ENCODE measurements at places on chromosomes 6 and 20.
A peak's percentile ranks its signal among the peaks of the same experiment; 100 is the strongest.

GRCh38 chr6:71072508-71072907 is 115.6 kb upstream of the B3GAT2 start:
- DNase-seq, result no peak

GRCh38 chr6:129209355-129209754 is 326.4 kb downstream of the LAMA2 start:
- peak; percentile 46 for DNase-seq

DNA sequence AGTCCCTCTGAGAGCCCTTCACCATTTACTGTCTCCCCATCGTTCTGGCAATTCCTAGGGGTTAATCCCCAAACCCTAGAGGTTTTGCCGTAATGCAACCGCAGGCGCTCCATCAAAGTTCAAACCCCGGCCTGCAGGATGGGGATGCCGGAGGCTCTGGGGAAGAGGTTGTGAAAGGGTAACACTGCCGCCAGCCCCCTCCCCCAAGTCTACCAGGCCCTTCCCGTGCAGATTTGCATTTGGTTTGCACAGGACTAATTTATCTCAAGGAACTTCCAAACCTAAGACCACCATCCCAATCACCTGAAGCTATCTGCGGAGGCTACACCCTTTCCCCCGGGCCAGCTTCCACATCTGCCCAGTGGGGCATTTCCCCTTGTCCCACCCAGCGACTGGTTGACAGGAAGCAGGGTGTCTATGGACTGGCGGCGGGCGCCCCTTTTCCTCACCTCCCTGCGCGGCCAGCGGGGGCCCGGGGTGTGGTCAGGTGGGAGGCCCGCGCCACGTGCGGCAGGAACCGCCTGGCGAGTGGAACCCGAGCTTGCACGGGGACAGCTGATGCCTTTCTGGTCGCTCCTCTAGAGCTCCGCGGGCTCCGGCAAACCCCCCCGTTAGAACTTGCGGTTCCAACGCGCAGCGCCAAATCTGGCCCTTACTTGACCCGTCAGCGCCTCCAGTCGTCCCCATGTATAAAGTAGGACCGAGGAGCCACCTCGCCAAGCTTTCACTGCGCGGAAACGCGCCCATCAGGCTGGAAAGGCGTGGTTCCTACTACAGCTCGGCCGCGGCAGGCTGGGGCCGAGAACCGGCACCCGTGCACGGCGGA is 9.4 kb upstream of the SLC4A11 start:
- DNase-seq, result no peak

GRCh38 chr20:36833275-36834020 is 42.5 kb upstream of the TLDC2 start:
- no peak for DNase-seq

- DNase-seq, result no peak
Observed at GRCh38 chr6:158743033-158743651, 76.0 kb downstream of the EZR start.

DNA sequence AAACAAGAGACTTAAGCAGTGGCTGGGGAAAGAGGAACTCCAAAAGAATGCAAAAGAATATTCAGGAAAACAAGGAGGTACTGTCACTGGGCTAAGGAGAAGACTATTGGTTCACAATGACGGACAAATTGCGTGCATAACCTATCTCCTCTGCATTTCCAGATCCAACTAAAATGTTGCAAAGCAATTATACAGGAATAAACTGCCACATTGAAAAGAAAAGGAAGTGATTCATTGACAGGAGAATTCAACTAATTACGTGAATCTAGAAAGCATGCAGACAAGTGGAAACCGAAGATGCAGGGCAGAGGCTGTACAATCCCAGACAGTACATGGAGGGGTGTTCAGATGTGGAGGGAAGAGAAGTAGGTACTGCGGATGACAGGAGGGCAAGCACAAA is 152.8 kb upstream of the RIPOR2 start:
- no peak for DNase-seq

GRCh38 chr6:154481521-154482013 is 28.9 kb downstream of the CNKSR3 start:
- DNase-seq, result no peak

GRCh38 chr6:14070457-14070856 is 47.1 kb upstream of the CD83 start:
- DNase-seq, result no peak

GRCh38 chr6:21885532-21886114 is 292.1 kb downstream of the SOX4 start:
- peak; percentile 85 for DNase-seq

GRCh38 chr20:20664795-20665589 is 47.5 kb downstream of the RALGAPA2 start:
- DNase-seq, result no peak

DNA sequence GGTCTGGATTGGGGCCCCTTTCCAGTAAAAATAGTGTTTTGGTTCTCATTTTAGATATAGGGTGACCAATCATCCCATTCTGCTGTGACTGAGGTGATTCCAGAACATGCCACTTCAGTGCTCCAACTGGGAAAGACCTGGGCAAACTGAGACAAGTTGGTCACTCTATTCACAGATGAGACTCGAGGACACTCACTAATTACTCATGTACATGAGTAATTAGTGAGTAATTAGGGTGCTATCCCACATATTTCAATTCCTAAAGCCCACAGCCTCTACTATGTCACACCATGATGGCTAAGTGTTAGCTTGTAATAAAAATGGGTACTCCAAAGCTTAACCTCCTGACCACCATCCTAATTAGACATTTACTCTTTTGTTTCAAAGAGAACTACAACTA is 86.0 kb downstream of the CBLN4 start:
- DNase-seq, result no peak

DNA sequence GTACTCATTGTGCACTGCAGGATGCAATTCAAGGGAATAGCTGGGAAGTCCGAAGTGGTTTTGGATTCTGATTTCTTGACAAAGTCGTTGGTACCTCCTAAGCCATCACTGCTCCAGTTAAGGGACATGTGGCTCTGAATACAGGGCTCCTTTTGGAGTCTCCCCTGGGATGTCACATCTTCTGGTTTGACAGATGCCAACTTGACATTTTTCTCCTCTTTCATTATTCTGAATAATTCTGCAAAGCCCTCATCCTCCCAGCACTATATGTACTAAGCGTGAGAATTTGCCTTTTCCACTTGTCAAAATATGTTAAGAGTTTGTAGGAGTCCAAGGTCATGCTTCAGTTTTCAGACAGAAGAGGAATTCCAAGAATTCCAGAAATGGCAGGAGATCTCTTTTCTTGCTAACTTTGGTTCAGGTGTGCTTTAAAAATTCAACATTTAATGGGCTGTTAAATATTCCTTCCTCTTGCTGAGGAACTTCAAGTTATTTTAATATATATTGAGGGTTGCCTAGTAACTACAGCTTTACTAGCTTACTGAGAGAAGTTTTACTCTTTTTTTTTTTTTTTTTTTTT is 38.7 kb downstream of the DOK5 start:
- no peak for DNase-seq

DNA sequence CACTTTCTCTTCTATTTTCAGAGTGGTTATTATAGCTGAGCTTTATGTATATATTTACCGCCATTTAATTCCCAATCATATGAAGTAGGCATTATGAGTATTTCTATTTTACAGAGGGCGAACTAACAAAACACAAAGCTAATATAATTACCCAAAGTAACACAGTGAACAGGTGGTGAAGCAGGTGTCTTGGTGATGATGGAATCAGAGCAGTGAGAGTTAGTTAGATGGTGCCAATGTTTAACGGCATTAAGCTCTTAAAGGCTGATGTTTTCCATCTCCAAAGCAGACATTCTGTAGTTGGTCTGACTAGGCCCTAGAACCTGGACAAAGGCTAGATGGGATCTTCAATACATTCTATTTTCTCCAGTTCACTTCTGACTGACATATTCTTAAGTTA is 551.1 kb upstream of the SYNCRIP start:
- DNase-seq, result no peak

GRCh38 chr20:20022498-20022897 is 5.3 kb downstream of the NAA20 start:
- DNase-seq, result no peak

DNA sequence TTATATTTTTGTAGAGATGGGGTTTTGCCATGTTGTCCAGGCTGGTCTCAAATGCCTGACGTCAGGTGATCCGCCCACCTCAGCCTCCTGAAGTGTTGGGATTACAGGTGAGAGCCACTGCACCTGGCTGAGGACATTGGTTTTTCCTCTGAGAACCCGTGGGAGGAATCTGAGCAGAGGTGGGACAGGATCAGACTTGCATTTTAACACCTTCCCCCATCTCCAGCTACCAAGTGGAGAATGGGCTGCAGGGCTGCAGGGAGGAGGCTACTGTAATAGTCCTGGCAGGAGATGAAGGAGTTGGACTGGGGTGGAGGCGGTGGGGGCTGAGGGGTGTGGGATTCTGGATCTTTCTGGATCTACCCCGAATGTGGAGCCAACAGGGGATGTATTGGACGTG is 24.5 kb downstream of the FAM110A start:
- no peak for DNase-seq

DNA sequence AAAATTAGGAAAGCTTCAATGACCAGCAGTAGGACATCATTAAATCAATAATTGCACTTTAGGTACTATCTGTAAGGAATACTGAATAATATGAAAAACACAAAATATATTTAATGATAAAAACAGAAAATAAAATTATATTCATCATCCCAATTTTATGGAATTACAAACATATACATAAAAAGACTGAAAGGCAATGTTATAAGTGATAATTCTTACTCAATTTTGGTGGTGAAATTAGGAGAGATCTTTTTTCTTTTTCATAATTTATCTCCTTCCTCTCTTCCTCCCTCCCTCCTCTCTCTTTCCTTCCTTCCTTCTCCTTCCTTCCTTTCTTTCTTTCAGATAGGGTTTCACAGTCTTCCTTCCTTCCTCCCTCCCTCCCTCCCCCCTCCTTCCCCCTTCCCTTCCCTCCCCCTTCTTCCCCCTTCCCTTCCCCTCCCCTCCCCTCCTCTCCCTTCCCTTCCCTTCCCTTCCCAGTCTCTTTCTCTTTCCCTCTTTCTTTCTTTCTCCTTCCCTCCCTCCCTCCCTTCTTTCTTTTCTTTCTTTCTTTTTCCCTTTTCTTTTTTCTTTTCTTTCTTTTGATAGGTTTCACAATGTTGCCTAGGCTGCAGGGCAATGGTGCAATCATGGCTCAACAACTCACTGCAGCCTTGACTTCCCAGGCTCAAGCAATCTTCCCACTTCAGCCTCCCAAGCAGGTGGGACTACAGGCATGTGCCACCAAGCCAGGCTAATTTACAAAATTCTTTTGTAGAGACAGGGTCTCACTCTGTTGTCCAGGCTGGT is 36.8 kb downstream of the RSPH3 start:
- no peak for DNase-seq

- DNase-seq, result no peak
Observed at GRCh38 chr6:168149015-168149414, 70.0 kb upstream of the FRMD1 start.

GRCh38 chr6:122408240-122408639 is 8.8 kb downstream of the HSF2 start:
- DNase-seq, result no peak

- no peak for DNase-seq
Observed at GRCh38 chr6:69953491-69953890, 87.1 kb downstream of the COL19A1 start.

DNA sequence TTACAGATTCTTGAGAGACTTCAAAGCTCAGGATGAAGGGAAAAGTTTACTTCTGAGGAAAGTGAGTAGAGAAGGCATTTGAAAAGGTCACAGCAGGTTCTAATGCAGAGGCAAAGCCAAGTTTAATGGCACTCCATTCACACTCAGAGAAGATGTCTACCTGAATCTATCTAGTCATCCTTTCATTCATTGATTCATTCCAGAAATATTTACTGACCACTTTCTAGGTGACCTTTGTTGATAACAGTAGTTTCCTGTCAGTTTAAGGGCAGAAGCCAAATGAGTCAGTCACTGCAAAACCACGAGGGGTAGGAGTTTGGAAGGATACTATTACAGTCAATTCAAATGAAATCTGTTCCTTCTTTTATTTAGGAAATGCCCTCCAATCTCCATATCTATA is 30.8 kb downstream of the FBXO5 start:
- no peak for DNase-seq

- peak; percentile 14 for DNase-seq
Observed at GRCh38 chr6:63663147-63663955, 27.7 kb downstream of the PHF3 start.

GRCh38 chr6:37809197-37809543 is 10.4 kb upstream of the ZFAND3 start:
- DNase-seq, result no peak

DNA sequence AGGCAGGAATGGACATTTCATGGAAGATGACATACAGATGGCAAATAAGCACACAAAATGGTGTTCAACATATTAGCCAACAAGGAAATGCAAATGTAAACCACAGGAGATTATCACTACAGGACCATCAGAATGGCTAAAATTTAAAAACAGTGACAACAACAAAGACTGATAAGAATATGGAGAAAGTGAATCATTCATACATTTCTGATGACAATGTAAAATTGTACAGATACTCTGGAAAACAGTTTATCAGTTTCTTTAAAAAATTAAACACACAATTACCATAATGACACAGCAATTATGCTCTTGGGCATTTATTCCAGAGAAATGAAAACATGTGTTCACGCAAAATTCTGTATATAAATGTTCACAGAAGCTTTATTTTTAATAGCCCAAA is 105.8 kb upstream of the RUNX2 start:
- DNase-seq, result no peak

GRCh38 chr6:131980791-131981623 is 29.8 kb upstream of the CCN2 start:
- no peak for DNase-seq

GRCh38 chr6:76840041-76840745 is 623.1 kb downstream of the HTR1B start:
- no peak for DNase-seq

- no peak for DNase-seq
Observed at GRCh38 chr6:51934098-51934497, 153.3 kb downstream of the PKHD1 start.

- DNase-seq, result no peak
Observed at GRCh38 chr20:49691818-49692568, 21.7 kb downstream of the B4GALT5 start.
